ENCODE measurements at places on chromosomes 4 and X.

GRCh38 chr4:688854-689681 lies at the start of gene SLC49A3:
Gene SLC49A3, minus strand, starts transcription at chr4:689151. Its CDS starts 24 bp downstream, at chr4:689127.
- DNase-seq: no peak

DNA sequence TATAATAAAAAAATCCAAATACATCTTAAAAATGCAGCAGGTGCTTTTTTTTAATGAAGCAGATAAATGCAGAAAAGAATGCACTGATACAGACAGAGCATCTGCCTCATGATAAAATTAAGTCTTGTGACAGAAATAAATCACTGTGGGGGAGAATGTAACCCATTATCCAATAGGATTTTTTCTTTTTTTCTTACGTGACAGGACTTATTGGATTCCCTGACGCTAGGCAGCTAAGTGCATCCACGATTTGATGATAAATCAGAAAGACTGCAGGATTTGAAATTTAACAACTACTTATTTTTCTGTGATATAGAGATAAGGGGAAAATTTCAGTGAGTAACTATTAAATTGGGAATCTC lies 110.6 kb upstream of the PPARGC1A start:
- no peak for DNase-seq

GRCh38 chr4:21795091-21795490 lies 153.5 kb downstream of the KCNIP4 start:
- peak; percentile 48 for DNase-seq

DNA sequence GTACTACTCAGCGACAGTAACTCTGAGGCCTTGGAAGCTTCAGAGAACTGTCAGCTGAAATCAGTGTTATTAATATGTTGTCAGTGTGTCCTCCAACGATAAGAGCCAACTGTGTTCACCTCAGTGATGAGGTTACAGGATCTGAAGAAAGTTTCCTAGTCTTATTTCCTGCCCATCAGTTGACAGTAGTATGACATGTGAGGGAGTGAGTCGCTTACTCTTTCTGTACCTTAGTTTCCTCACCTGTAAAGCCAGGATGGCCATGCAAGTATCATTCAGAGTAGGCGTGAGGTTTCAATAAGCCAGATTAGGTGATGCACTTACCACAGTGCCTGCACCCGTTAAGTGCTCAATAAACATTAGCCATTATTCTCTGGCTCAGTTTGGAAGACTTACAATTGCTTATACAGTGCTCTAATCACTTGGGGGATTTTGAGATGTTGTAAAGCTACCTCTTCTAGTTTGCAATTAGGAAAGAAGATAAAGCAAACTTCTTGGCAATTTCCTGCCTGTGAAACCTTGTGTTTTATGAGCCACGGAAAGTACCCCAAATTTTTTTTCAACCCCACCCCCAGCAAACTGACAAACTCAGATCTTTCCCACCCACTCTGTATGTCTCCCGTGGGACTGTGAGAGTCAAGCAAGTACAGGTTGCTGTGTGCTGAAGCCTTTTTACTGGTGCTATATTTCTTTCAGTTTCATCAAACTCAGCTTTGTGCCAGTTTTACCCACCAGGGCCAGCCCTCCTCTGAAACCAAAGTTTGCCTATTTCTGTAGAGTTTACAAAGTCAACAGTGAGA lies 62.2 kb downstream of the ANXA3 start:
- DNase-seq: no peak

DNA sequence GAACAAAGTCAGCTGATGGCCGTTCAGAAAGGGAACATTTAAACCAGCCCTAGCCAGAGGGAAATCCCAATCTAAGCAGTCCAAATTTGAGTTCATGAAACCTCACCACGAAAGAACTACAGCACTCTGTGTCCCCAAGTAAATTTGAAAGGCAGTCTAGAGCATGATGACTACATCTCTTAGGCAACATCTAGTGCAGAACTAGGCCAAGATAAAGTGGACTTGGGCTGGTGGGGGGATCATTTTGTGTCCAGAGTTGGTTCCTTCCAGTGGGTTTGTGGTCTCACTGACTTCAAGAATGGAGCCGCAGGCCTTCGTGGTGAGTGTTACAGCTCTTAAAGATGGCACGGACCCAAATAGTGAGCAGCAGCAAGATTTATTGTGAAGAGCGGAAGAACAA lies 64.9 kb downstream of the KLHL4 start:
- no peak for DNase-seq

- no peak for DNase-seq
Observed at GRCh38 chr4:36269101-36269500, 12.3 kb upstream of the DTHD1 start.

- DNase-seq: peak; percentile 61
Observed at GRCh38 chr4:177283167-177283566, 26.5 kb upstream of the NEIL3 start.

GRCh38 chrX:71283403-71284143 lies at the start of gene NONO:
Gene NONO, plus strand, starts transcription at chrX:71283635. Its CDS starts 7,003 bp downstream, at chrX:71290638.
- DNase-seq: peak; percentile 99

- no peak for DNase-seq
Observed at GRCh38 chrX:42021058-42021457, 97.7 kb upstream of the CASK start.

- no peak for DNase-seq
Observed at GRCh38 chrX:103782640-103783039, 6.0 kb downstream of the PLP1 start.

- DNase-seq: no peak
Observed at GRCh38 chr4:140735779-140736391, 20.3 kb downstream of the TBC1D9 start.

DNA sequence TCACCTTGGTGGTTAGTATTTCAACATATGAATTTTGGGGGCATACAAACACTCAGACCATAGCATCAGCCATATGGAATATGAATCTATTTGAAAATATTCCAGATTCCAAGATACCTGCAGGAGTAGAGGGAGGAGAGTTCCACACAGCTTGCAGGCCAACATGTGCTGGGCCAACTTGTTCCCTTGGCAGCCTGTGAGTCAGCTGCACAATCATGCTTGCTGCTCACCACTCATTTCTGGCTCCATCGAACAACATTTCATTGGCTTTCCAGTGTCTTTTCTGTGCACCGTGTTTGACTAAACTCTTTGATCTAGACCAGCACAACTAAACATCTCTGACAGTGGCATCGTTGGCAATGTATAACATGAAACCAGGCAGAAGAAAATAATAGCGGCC lies 282.5 kb upstream of the RASGEF1B start:
- no peak for DNase-seq

Data from fibroblast of mammary gland (primary cell).